Kidney (tissue), 22 donors: ENCODE measurements at places on chromosomes 7 and 10. TPM values are rescaled to one million over a fixed set of nuclear protein-coding genes. Genes with fewer than 3 reads are reported as not detected.
A peak's percentile ranks its signal among the peaks of the same experiment; 100 is the strongest.

The PNLIP gene
- total RNA-seq: not detected

The NEUROG3 gene
- not detected for total RNA-seq

The NANOS1 gene
- total RNA-seq: 1.1 TPM

The HOXA10 gene
- total RNA-seq: 16.3 TPM

The MUC3A gene
- total RNA-seq: 39.1 TPM

- peak; percentile 55 for DNase-seq
Measured at GRCh38 chr10:44051584-44052385, 333.1 kb downstream of the CXCL12 start.

GRCh38 chr7:134121632-134122139 is 5.5 kb upstream of the LRGUK start:
- DNase-seq: peak; percentile 41

DNA sequence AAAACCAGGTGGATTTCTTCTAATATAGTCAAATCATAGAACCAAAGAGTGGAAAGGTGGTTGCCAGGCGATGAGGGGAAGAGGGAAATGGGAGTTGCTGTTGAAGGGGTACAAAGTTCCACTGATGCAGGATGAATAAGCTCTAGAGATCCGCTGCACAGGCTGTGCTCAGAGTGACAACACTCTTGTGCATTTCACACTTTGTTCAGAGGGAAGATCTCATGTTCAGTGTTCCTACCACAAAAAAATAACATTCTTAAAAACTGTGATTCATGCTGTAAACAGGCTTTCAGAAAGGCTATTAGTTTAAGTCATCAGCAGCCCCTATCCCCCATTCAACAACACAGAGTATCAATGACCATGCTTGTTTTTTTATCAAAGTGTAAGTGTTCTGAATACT is 213.8 kb downstream of the COBL start:
- no peak for DNase-seq

- DNase-seq: no peak
Measured at GRCh38 chr10:96987842-96988175, 155.7 kb downstream of the LCOR start.

- DNase-seq: no peak
Measured at GRCh38 chr10:47238331-47239095, 61.5 kb upstream of the GDF10 start.

DNA sequence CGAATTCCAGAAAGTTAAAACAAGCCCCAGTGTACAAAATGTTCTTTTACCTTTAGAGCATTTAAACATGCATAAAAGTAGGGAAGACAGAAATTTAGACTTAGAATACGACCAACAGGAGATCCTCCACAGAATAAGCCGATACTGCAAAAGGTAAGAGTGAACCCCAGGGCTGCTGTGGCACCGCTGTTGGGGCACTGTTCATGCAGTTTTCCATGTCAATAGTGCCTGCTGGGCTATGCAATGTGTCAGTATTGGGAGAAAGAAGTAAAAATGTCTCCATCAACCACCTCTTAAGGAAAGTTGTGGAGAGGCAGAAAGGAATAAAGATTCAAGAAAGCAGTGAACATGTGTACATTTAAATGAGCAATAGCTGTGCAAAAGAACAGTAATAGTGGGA is 326.5 kb upstream of the SEMA3C start:
- DNase-seq: no peak

- no peak for DNase-seq
Measured at GRCh38 chr10:77004917-77005564, 632.6 kb downstream of the KCNMA1 start.

DNA sequence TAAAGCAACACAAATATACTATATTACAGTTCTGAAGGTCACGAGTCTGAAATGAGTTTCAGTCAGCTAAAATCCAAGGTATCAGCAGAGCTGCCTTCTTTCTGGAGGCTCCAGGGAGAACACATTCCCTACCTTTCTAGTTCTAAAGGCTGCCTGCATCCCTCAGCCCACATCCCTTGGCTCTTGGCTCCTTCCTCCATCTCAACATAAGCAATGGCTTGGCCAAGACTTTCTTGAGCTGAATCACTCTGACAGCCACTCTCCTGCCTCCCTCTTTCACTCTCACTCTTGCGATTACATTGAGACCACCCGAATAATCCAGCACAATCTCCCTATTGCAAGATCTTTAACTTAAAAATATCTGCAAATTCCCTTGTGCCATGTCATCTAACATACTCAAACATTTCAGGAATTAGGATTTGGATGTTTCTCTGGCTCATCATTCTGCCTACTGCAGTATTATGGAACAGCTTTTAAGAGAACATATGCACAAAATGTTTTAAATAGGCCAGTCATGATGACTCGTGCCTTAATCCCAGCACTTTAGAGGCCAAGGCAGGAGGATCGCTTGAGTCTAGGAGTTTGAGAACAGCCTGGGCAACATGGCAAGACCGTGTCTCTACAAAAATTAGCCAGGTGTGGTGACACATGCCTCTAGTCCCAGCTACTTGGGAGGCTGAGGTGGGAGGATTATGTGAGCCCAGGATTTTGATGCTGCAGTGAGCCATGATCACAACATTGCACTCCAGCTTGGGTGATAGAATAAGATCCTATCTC is 144.2 kb upstream of the VSTM2A start:
- no peak for DNase-seq

DNA sequence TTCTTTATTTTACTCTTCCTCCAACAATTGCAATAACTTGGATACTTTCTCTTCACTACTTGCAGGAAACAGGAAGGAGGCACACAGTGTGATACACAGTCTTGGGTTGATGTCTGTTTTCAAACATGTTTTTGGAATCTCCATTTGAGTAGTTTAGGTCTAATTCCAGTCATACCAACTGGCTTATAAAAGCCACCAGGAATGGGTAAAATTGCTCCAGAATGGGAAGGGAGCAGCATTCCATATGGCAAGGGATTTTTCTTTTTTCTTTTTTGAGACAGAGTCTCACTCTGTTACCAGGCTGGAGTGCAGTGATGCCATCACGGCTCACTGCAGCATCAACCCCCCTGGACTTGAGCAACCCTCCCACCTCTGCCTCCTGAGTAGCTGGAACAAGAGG is 545.1 kb upstream of the GALNT17 start:
- DNase-seq: no peak

- DNase-seq: no peak
Measured at GRCh38 chr7:152760854-152761748, 1.5 kb downstream of the ACTR3B start.

- no peak for DNase-seq
Measured at GRCh38 chr7:20199015-20199737, 18.0 kb downstream of the MACC1 start.

- DNase-seq: no peak
Measured at GRCh38 chr10:30371954-30372353, 22.9 kb upstream of the MTPAP start.
